ENCODE measurements at places on chromosomes 12 and 14. TPM values are rescaled to one million over a fixed set of nuclear protein-coding genes. Genes with fewer than 3 reads are reported as not detected.
A peak's percentile ranks its signal among the peaks of the same experiment; 100 is the strongest.

GRCh38 chr12:49019120-49019430 is 499 bp upstream of the PRKAG1 start:
- peaks cover 23% of the 10 kb centered on the region for H3K36me3 ChIP-seq
- H3K4me1 ChIP-seq: peaks cover 24% of the 10 kb centered on the region
- no peaks in the 10 kb centered on the region for H3K27me3 ChIP-seq
- no peak for DNase-seq

DNA sequence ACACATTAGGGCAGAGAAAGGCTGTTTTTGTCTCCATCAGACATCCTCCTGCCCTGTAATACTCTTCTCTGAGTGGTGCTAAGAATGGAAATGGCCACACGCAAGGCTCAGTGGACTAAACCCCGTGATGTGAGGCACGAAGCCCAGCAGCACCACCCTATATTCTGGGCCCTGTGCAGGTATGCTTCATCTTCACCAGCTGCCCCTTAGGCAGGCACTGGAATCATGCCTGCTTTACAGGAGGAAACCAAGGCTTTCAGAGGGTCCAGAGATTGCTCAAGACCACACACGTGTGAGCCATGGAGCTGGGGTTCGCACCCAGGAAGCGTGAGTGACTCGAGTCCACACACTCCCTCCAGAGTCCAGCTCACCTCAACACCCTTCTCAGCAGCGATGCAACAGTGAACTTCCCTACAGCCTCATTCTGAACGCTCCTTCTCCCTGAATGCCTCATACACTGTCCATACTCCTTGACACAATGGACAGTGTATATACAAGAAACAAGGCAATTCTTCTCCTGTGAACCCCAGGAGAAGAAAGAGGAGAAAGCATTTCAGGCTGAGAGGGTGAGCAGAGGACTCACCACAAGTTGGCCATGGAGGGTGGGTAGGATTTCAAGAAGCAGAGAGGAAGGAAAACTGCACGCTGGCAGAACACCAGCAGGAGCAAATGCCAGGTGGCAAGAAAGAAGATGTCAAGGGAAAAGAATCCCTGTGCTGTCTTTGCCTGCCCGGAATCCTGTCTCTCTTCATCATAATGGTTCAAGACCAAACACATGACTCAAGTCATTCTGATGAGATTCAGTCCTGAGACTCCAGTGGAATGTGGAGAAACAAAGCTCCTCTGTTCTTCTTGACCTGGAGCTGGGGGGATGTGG is 39.1 kb downstream of the NT5DC3 start:
- H3K36me3 ChIP-seq: no peaks in the 10 kb centered on the region
- DNase-seq: no peak
- peaks cover 10% of the 10 kb centered on the region for H3K4me1 ChIP-seq
- no peak overlapping the region for H3K4me3 ChIP-seq
- no peaks in the 10 kb centered on the region for H3K27me3 ChIP-seq

SMCO3 gene
- total RNA-seq: not detected

DNA sequence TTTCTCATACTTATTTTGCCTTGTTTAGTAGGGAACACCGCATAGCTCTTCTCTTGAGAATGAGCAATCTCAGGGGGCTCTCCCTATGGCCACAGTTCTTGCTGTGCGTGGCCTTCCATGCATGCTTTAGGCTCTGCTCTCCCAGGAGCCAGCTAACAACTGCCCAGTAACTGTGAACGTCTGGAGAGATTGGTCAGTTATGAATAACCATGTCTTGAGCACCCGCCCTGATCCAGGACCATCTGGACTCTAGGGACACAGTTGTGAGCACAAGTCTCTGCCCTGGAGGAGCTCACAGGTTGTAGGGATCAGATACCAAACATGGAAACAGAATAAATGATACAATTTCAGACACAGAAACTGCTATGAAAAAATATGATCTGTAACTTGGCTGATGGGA is 12.1 kb downstream of the PSMC1 start:
- H3K27ac ChIP-seq: no peak overlapping the region
- H3K36me3 ChIP-seq: peaks cover 80% of the 10 kb centered on the region
- DNase-seq: no peak
- no peak overlapping the region for H3K4me3 ChIP-seq
- no peaks in the 10 kb centered on the region for H3K4me1 ChIP-seq

DNA sequence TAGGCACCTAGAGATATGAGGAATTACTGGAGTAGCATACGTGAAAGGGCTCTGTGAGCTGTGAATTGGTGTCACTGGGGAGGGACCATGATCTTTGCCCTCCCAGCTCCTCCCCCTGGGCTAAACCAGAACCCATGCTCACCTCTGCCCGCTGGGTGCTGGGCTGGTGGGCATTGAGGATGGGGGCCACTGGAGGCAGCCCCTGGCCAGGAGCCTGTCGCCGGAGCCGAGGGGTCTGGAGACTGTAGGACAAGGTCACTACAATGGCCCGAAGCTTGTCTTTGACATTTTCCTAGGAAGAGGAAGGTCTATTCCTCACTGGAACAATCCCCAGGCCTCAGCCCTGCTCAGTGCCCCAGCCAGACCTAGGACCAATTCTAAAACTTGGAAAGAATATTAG is 11.6 kb downstream of the ITGA7 start:
- H3K4me1 ChIP-seq: no peaks in the 10 kb centered on the region
- no peak overlapping the region for H3K27ac ChIP-seq
- H3K36me3 ChIP-seq: no peaks in the 10 kb centered on the region
- DNase-seq: no peak
- no peak overlapping the region for H3K4me3 ChIP-seq

GRCh38 chr12:107646436-107646835 is 39.2 kb upstream of the PWP1 start:
- H3K4me3 ChIP-seq: no peak overlapping the region
- no peak overlapping the region for H3K27ac ChIP-seq
- H3K36me3 ChIP-seq: no peaks in the 10 kb centered on the region
- H3K27me3 ChIP-seq: no peaks in the 10 kb centered on the region
- no peak for DNase-seq

DNA sequence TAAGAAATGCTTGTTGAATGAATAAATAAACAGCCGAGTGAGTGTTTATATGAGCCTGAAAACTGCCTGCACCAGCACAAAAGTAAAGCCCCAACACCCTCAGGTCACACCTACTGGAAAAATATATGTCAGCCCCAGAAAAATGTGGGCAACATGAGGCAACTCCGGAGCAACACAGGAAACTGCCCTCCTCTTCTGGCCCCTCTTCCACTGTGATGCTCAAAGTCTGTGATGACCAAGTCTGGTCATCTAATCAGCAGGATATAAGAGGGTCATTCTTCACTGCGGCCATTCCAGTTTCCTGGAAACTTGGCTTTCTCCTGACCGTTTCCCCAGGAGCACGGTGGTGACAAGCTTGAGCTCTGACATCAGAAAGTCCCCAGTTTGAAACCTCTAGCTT is 159.6 kb upstream of the PZP start:
- no peaks in the 10 kb centered on the region for H3K36me3 ChIP-seq
- H3K27me3 ChIP-seq: no peaks in the 10 kb centered on the region
- H3K27ac ChIP-seq: no peak overlapping the region
- no peak overlapping the region for H3K4me3 ChIP-seq

DNA sequence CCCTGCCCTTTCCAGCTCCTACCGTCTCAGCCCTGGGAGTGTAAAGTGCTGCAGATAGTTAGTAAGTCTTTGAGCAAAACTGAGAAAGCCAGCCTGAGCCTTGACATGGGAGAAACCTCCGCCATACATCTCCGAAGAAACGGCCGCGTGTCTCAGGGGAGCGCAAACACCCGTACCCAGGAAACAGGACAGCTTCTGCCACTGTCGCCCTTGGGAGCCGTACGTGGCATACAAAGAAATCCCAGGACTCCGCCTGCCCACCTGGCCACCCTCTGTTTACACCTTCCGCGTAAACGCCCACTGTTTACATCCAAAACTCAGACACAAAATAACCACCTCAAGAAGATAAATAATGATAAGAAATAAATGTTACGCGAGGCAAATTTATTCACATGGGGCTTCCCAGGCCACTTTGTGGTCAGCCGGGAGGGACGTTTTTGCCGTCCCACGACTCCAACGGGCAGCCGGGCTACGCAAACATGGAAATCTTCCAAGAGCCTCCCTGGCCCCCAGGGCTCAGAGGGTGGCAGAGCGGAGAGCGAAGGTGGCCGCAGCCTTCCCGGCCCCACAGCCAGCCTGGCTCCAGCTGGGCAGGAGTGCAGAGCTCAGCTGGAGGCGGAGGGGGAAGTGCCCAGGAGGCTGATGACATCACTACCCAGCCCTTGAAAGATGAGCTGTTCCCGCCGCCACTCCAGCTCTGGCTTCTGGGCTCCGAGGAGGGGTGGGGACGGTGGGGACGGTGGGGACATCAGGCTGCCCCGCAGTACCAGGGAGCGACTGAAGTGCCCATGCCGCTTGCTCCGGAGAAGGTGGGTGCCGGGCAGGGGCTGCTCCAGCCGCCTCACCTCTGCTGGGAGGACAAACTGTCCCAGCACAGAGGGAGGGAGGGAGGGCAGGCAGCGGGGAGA is at the start of gene BDKRB2:
Gene BDKRB2, plus strand, starts transcription at position 689 of the 908 bp plus-strand sequence. CDS start 32,269 bp downstream, outside the sequence.
- H3K4me3 ChIP-seq: no peak within 1 kb of the TSS
- no peaks in the 10 kb centered on the region for H3K4me1 ChIP-seq
- peaks cover 9% of the 10 kb centered on the region for H3K27me3 ChIP-seq
- DNase-seq: no peak

DNA sequence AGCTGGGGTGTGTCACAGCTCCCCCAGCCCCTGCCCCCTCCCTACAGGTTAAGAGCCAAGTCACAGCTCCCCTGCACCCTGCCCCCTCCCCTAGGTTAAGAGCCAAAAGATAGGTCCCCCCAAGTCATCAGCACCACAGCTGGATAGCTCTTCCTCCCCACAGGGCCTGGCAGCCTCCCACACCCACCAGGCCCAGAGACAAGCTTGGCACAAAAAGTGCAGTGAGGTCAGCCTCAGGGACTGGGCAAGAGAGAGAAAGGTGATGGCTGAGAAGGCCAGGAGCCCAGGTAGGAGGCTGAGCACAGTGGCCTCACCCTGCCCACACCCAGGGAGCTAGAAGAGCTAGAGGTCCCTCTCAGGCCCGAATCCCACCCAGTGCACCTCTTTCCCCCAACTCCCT is 8.7 kb downstream of the ITGA7 start:
- H3K27me3 ChIP-seq: no peaks in the 10 kb centered on the region
- H3K4me1 ChIP-seq: no peaks in the 10 kb centered on the region

- no peak overlapping the region for H3K27ac ChIP-seq
- DNase-seq: no peak
- H3K27me3 ChIP-seq: no peaks in the 10 kb centered on the region
These were observed 20.5 kb upstream of the FAM181A start for GRCh38 chr14:93906341-93907329.

ZFC3H1 gene
- total RNA-seq: 164 TPM

DNA sequence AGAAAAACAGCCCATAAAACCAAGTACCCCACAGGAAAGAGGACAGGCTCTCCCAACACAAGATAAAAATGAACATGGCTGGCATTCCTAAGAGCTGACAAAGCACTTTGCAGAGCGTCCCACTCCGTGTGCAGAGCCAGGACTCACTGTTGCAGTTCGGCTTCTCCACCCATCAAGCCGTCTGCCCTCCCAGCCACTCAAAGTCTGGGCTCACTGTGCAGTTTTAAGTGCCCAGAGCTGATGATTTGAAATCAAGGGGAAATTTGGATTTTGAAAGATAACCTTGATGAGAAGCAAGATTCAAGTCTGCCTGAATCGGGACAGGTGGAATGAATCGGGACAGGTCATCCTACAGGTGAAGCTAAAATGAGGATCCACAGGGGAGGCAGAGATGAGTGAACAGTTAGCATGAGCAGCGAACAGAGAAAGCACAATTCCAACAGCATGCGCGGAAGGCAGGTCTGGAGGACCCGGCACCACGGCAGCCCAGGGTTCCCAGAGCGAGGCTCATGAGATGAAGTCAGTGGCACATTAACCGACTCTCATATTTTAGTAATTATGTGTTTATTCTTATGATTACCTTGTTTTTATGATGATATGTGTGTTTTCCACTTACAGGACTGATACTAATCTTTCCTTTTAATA is 39.8 kb upstream of the GPR68 start:
- no peak overlapping the region for H3K4me3 ChIP-seq
- peaks cover 22% of the 10 kb centered on the region for H3K4me1 ChIP-seq
- DNase-seq: no peak
- no peak overlapping the region for H3K27ac ChIP-seq
- H3K36me3 ChIP-seq: peaks cover 96% of the 10 kb centered on the region

DNA sequence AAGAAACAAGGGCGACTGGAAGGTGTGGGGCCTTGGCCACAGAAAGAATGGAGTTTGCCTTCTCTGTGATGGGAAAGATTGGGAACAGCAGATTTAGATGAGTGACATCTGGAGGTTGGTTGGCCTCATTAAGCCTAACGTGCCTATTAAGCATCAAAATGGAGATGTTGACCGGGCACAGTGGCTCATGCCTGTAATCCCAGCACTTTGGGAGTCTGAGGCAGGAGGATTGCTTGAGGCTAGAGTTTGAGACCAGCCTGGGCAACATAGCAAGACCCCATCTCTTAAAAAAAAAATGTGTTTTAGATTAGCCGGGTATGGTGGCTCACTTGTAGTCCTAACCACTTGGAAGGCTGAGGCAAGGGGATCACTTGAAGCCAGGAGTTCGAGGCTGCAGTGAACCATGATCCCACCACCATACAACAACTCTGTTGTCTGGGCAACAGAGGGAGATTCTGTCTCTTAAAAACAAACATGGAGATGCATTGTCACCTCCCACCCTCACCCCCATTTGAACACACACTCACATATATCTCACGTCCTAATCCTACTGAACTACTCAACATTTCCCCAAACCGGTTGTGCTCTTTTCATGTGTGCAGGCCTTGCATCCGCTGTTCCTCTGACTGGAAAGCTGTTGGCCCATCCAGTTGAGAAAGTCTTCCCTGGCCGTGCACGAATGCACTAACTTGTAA is 172.1 kb downstream of the ETV6 start:
- peaks cover 15% of the 10 kb centered on the region for H3K4me1 ChIP-seq
- H3K36me3 ChIP-seq: no peaks in the 10 kb centered on the region
- H3K4me3 ChIP-seq: no peak overlapping the region
- DNase-seq: peak; percentile 22

- H3K4me3 ChIP-seq: no peak overlapping the region
- no peak for DNase-seq
- peaks cover 45% of the 10 kb centered on the region for H3K36me3 ChIP-seq
- no peaks in the 10 kb centered on the region for H3K4me1 ChIP-seq
- H3K27ac ChIP-seq: no peak overlapping the region
These were observed 37.1 kb downstream of the CKB start for GRCh38 chr14:103485504-103485903.

GRCh38 chr14:51283402-51284085 is 43.5 kb downstream of the TMX1 start:
- no peaks in the 10 kb centered on the region for H3K4me1 ChIP-seq
- no peak overlapping the region for H3K4me3 ChIP-seq
- DNase-seq: no peak
- no peaks in the 10 kb centered on the region for H3K27me3 ChIP-seq
- no peaks in the 10 kb centered on the region for H3K36me3 ChIP-seq

KLHL33 gene
- 0.31 TPM for total RNA-seq

TMTC1 gene
- total RNA-seq: 2.0 TPM

- H3K27me3 ChIP-seq: no peaks in the 10 kb centered on the region
- H3K4me1 ChIP-seq: no peaks in the 10 kb centered on the region
- H3K36me3 ChIP-seq: no peaks in the 10 kb centered on the region
- no peak overlapping the region for H3K27ac ChIP-seq
- no peak overlapping the region for H3K4me3 ChIP-seq
These were observed 15.0 kb downstream of the MAP3K9 start for GRCh38 chr14:70794294-70794693.

BCL11B gene
- total RNA-seq: 61.5 TPM

GRCh38 chr12:84632556-84632955 is 280.0 kb downstream of the SLC6A15 start:
- no peak overlapping the region for H3K27ac ChIP-seq
- no peaks in the 10 kb centered on the region for H3K36me3 ChIP-seq
- DNase-seq: no peak
- no peaks in the 10 kb centered on the region for H3K4me1 ChIP-seq
- no peak overlapping the region for H3K4me3 ChIP-seq

All from natural killer cell (primary cell).